Natural killer cell (primary cell): ENCODE measurements at places on chromosomes 6 and 20. TPM values are rescaled to one million over a fixed set of nuclear protein-coding genes. Genes with fewer than 3 reads are reported as not detected.

WFDC12 gene
- not detected for total RNA-seq

ID4 gene
- total RNA-seq, result not detected

NOTCH4 gene
- 2.6 TPM for total RNA-seq

BPIFB1 gene
- total RNA-seq, result not detected

SLC26A8 gene
- total RNA-seq, result 0.93 TPM

HEY2 gene
- total RNA-seq, result 0.66 TPM

NNAT gene
- not detected for total RNA-seq

RNF39 gene
- total RNA-seq, result not detected

ADGRG6 gene
- 0.24 TPM for total RNA-seq

CENPW gene
- total RNA-seq, result 2.5 TPM

DNA sequence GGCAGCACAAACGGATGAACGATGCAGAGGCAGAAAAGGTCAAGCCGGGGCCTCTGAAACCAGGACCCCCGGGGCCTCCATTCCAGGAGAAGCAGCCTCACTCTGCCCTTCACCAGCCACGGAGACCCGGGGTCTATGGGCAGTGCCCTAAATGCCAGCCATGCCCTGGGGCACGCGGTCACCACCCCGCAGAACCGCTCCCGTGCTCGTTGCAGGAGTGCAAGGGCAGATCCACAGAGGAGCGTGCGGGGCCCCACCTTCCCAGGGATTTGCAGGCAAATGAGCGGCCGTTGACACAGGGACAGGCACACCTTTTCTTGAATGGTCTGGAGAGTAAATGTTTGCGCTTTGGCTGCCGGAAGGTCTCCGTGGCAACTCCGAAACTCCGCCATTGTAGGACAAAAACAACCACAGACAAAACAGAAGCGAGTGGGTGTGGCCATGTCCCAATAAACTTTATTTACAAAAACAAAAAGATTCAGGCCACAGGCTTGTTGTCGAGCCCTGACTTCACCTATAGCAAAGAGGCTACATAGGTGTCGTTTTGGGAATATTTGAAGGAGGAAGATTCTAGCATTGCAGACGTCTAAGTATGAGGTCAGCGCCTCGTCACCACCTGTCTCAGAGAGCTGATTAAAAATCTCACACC, 163.3 kb downstream of the TAF4 start:
- H3K27ac ChIP-seq, result no peak overlapping the region
- no peak overlapping the region for H3K4me3 ChIP-seq
- no peaks in the 10 kb centered on the region for H3K36me3 ChIP-seq

DNA sequence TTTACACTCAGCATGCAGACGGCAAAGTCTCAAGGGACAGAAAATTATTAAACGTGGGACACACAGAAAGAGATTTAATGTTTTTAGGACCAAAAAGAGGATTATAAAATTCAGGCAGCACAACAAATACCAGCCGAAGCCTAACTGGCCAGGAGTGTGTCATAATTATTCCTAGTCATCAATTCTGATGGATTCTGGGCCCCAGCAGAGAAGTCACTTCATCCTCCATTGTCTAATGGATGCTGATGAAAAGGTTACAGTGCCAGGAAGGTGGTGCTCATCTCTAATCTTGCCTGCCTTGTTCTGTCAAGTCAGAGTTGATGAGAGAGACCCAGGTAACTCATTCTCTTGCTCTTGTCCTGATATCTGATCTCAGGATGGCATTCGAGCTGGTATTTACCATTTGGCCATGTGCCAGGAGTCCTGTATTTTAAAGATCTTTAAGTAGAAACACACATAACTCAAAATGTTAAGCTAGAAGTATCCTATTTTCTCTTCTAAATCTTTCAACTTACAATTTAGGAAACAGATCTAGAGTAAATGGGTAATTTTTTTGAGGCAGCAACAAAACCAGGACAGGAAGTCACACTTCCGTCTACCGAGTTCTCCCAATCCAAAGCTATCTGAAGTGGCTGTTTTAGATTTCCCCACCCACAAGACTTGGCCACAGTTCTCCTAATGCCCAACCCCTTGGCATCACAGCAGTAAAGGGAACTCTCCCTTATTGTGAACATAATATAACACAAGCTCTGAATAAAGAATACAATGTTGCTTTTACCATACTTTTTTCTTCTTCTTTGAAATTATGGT, 50.0 kb downstream of the ADAT2 start:
- no peaks in the 10 kb centered on the region for H3K27me3 ChIP-seq
- peak; percentile 57 for DNase-seq

DNA sequence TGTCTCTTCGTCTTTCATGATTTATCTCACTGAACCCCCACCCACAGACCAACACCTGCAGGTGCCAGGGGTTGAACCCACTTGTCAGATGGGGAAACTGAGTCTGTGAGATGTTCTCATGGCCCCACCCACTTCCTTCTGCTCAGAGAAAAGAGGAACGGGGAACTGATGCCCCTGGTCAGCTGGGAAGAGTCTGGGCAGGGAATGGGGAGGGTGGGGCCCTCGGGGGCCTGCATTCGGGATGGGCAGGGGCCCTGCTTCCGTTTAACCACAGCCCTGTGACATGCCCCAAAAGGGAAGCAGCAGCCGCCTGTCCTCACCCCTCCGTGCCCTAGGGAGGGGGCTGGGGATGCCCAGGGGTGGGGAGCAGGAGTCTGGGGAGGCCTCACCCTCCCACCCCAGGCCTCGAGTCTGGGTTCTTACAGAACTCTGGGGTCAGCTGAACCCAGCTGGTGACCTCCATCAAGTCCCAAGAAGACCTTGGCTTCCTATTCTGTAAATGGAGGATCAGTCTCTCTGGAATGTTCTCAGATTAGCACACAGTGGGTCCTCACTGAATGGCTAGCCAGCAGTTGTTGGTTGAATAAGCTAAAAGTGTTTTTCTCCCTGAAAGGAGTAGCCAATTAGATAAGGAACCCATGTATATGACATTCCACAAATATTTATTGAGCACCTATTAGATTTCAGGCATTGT, 81.5 kb downstream of the CEBPB start:
- no peak overlapping the region for H3K4me3 ChIP-seq
- DNase-seq, result no peak
- H3K36me3 ChIP-seq, result no peaks in the 10 kb centered on the region

DNA sequence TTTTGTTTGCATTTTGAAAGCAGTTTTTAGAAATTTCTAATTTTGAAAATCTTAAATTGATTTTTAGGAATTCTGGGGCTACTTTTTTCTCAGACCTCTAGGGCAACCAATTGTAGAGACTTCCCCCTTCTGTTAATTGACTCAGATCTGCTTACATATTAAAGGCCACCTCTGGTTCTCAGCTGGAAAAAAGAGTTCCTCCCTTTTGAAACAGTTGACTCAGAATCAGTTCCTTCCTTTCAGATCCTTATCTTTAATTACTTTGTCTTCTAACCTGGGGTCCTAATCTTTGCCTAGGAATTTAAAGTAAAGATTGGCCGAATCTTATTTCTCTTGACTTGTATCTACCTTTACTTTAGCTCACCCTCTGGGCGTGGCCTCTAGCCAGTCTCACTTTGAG, 146.8 kb downstream of the LAMA2 start:
- no peaks in the 10 kb centered on the region for H3K36me3 ChIP-seq
- no peak overlapping the region for H3K4me3 ChIP-seq

DNA sequence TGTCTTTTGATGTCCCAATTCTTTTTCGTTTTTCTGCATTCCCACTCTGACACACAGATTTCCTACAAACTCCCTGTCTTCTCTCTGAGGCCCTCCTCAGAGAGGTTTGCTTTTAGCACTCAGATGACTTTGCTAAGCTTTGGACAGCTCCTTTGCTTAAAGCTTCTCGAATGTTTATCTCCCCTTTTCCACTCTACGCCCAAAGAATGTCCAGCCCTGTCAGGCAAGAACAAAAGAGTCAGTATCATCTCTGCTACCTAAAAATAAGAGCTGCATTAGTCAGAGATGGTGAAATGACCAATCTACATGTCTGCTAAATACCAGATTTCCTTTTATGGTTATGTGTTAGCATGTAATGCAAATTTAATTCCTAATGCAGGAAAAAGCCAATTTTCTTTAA, 56.8 kb downstream of the PREP start:
- no peaks in the 10 kb centered on the region for H3K27me3 ChIP-seq
- H3K4me1 ChIP-seq, result no peaks in the 10 kb centered on the region
- no peak for DNase-seq
- H3K27ac ChIP-seq, result no peak overlapping the region

- H3K4me3 ChIP-seq, result no peak overlapping the region
- H3K27ac ChIP-seq, result no peak overlapping the region
- no peak for DNase-seq
- no peaks in the 10 kb centered on the region for H3K4me1 ChIP-seq
- H3K36me3 ChIP-seq, result no peaks in the 10 kb centered on the region
These were observed 232.8 kb upstream of the GMDS start for GRCh38 chr6:2478200-2478599.

DNA sequence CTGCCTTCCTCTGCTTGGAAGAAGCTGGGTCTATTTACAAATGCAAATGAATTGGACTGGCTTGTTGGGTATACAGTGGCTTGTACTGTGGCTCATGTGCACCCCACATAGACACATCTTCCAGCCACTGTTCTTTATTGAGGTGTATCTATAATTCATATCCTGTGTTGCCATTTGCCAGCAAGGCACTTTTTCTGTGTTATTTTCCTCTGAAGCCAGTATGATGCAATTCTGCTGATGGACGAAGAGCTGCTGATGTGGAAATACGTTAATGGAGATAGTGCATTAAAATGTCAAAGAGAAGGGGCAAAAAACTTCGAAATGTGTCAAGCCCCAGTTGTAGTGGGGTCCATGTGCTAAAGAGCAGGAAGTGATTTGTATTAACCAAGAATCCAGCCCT, 167.5 kb downstream of the TMEM242 start:
- no peak overlapping the region for H3K27ac ChIP-seq
- H3K4me1 ChIP-seq, result no peaks in the 10 kb centered on the region
- peaks cover 17% of the 10 kb centered on the region for H3K36me3 ChIP-seq
- H3K4me3 ChIP-seq, result no peak overlapping the region
- H3K27me3 ChIP-seq, result no peaks in the 10 kb centered on the region
- no peak for DNase-seq

DNA sequence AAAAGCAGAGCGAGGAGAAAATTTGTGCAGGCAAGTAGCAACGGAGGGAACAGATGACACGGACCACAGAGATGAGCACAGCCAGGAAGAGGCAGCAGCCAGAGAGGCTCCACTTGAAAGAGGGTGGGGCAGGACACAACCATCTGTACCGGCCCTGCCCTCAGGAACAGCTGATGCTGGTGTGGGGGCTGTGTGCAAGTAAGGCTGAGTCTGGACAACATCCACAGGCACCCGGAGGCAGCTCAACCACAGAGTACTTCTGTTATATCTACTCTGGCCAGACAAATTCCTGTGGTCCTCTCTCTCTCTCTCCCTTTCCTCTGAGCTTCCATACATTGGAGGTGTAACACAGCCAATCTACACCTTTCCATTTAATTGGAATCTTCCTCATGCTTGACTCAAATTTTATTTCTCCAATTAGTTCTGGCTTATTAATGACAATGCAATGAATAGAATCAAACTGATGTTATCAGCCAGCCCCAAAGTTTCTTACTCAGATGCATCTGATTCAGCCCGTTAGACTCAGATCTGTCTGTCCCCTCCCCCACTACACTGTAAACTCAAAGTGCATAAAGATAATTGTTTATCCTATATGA, 24.9 kb downstream of the KIF13A start:
- H3K27me3 ChIP-seq, result no peaks in the 10 kb centered on the region
- H3K4me1 ChIP-seq, result no peaks in the 10 kb centered on the region
- H3K4me3 ChIP-seq, result no peak overlapping the region
- H3K36me3 ChIP-seq, result no peaks in the 10 kb centered on the region

- no peaks in the 10 kb centered on the region for H3K27me3 ChIP-seq
- H3K36me3 ChIP-seq, result no peaks in the 10 kb centered on the region
- no peaks in the 10 kb centered on the region for H3K4me1 ChIP-seq
- DNase-seq, result no peak
- no peak overlapping the region for H3K27ac ChIP-seq
- no peak overlapping the region for H3K4me3 ChIP-seq
These were observed 103.3 kb downstream of the IBTK start for GRCh38 chr6:82144007-82144851.

GRCh38 chr6:32085759-32086459, 23.2 kb downstream of the TNXB start:
- H3K36me3 ChIP-seq, result no peaks in the 10 kb centered on the region
- DNase-seq, result no peak
- H3K27ac ChIP-seq, result no peak overlapping the region
- H3K4me1 ChIP-seq, result peaks cover 8% of the 10 kb centered on the region
- H3K27me3 ChIP-seq, result peaks cover 18% of the 10 kb centered on the region

GRCh38 chr20:50578778-50579165, 68.6 kb downstream of the PTPN1 start:
- H3K36me3 ChIP-seq, result peaks cover 83% of the 10 kb centered on the region
- no peak for DNase-seq
- no peak overlapping the region for H3K27ac ChIP-seq
- no peaks in the 10 kb centered on the region for H3K27me3 ChIP-seq

GRCh38 chr20:16283307-16283706, 289.9 kb downstream of the KIF16B start:
- no peaks in the 10 kb centered on the region for H3K36me3 ChIP-seq
- DNase-seq, result no peak
- no peaks in the 10 kb centered on the region for H3K27me3 ChIP-seq
- no peaks in the 10 kb centered on the region for H3K4me1 ChIP-seq
- H3K27ac ChIP-seq, result no peak overlapping the region

DNA sequence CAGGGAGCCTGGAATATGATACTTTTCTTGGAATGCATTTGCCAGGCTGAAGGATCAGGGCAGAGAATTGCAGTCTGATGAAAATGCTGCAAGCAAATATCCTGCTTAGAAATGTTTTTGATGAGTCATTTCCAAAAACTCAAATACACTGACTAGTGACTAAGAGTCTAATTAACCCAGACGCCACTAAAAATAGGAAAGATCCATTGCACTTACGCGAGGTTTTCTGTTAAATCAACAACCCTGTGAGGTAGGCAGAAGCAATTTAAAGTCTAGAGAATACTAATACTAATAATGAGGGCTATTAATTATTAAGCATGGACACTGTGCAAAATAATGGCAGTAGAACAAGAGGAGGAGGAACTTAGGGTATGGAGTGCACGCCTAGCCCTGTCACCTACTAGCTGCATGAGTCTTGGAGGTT, 130.1 kb upstream of the DOK5 start:
- no peak overlapping the region for H3K27ac ChIP-seq
- no peaks in the 10 kb centered on the region for H3K4me1 ChIP-seq
- H3K27me3 ChIP-seq, result no peaks in the 10 kb centered on the region
- no peak overlapping the region for H3K4me3 ChIP-seq

DNA sequence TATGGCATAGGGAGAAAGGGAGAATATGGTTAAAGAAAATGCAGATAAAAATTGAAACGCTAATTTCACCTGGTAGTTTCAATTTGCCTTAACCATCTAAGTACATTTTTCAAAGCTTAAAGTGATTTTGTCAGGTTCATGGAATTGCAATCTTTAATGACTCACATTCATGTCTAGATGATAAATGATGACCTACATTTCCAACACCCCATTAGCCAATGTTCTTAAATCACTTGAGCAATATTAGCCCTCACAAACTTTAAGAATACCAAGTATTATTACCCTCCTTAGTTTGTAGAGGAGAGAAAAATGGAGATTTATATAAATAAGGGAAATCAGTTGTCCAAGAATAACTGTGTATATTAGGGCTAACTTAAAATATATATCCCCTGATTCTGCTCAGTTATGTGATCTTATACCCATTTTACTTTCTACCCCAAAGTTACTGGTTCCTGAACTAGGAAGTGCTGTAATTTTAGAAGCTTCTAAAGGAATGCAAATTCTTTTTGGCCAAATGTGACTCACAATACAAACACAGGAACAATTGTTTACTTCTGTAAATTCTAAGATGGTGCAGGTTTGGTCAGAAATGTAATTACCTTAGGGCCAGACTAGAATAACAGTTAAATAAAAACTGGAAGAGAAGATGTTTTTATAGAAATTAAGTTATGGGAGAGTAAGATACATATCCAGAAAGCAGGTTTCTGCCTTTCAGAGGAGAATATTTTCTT, 34.5 kb downstream of the TPBG start:
- no peaks in the 10 kb centered on the region for H3K4me1 ChIP-seq
- no peak overlapping the region for H3K27ac ChIP-seq
- DNase-seq, result no peak
- H3K36me3 ChIP-seq, result no peaks in the 10 kb centered on the region
- no peak overlapping the region for H3K4me3 ChIP-seq
